ENCODE measurements at places on chromosomes 11 and 22.

- DNase-seq = no peak
Observed at GRCh38 chr11:63802637-63803414, 10.4 kb upstream of the SPINDOC start.

DNA sequence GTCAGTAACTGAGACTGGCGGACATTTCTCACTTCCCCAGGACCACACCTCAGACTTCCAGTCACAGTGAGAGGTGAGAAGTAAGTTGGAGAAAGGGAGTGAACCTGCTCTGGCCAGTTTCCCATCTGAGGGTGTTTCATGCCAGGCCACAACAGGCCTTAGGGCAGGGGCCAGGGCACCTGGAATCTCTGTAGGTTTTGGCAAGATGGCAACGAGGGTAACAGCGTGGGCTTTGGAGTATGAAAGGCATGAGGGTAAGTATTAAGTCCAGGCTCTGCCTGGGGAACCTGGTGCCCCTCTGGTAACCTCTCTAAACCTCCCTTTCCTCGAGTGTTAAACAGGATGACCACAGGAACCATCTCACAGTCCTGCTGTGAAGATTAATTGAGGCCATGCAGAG, 28.5 kb upstream of the ABCC8 start:
- no peak for DNase-seq

DNA sequence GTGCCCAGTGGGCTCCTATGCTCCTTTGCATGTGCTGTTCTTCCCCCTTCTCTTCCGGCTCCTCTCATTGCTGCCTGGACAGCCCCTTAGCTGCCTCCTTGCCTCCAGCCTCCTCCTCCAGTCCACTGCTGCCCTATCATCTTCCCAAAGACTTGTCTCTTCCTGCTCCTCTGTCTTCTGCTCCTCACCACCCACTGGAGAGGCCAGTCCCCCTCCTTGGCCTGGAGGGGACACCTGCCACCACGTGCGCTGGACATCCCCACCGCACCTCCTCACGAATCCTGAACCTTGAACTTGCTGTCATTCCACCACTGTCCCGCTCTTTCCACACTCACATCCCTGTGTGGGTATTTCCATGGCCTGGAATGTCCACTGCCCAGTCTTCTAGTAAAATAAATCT, 49.8 kb downstream of the MICAL2 start:
- DNase-seq = no peak

DNA sequence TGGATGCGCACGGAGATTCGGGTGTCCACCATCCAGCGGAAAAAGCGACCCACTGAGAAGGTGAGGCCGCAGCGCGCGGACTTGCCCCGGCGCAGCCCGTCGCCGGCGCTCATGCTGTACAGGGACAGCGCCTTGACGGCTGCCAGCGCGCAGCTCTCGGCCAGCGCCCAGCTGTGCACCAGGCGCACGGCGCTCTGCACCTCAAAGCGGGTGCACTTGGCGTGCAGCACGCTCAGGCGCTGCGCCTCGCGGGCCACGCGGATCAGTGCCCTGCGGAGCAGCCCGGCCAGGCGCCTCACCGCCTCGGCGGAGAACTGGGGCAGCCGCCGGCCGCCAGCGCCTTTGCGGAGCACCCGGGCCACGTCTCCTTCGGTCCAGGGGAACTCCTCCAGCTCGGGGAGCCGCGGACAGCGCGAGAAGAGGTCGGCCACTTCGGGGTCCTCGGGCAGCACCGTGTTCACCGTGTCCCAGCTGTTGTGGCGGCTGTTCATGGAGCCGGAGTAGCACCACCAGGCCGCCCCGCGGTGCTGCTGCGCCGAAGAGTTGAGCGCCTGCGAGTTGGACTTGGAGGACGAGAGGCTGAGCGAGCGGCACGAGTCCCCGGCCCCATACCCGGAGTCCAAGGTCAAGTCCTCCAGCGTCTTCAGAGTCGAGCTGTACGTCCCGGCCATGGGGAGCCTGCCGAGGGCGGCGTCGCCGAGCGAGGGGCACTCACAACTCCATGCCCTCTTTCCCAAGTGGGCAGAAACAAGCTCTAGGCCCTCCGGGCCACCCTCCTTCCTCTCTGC, 703 bp downstream of the ABTB2 start:
- no peak for DNase-seq

DNA sequence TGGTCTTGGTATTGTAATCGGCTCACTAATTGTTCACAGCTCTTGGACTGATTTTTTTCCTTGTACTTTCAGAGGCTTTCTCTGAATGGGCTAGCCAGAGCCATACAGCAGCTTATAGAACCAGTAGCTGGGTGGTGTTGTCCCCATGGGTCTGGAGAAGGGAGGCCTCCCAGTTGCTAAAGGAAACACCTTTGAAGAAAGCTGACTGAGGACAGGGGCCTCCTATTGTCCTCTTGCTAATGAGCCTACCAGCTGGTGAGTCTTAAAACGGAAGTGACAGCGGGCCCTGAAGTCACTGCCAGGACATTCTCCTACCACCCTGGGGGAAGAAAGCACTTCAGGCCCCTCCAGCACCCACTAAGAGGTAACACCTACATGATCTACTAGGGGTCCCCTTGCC, 9.9 kb downstream of the FADS3 start:
- DNase-seq = no peak
